IMR-90 (cell line): ENCODE measurements at places on chromosomes 2 and 18. TPM values are rescaled to one million over a fixed set of nuclear protein-coding genes. Genes with fewer than 3 reads are reported as not detected.

TNFRSF11A gene
- under 0.01 TPM in 1 of 2 replicates, not detected in the other for total RNA-seq

TGFA gene
- not detected in 2 replicates for total RNA-seq

TMEM198 gene
- under 0.01 and 0.18 TPM in 2 replicates for total RNA-seq

NEURL3 gene
- not detected in 2 replicates for total RNA-seq

TDRD15 gene
- not detected in 2 replicates for total RNA-seq

RPRM gene
- not detected in 2 replicates for total RNA-seq

ACYP2 gene
- 3.9 and 5.8 TPM in 2 replicates for total RNA-seq

TFPI gene
- total RNA-seq: 83.0 and 93.9 TPM in 2 replicates
